Uterus (tissue), 4 donors: ENCODE measurements at places on chromosomes 11 and 22. TPM values are rescaled to one million over a fixed set of nuclear protein-coding genes. Genes with fewer than 3 reads are reported as not detected.

The CARD16 gene
- total RNA-seq, result 17.0 TPM

The C22orf23 gene
- 0.40 TPM for total RNA-seq

The C11orf52 gene
- not detected for total RNA-seq

The TRIM48 gene
- not detected for total RNA-seq

The FOSL1 gene
- 3.9 TPM for total RNA-seq

The OR10G6 gene
- total RNA-seq, result not detected

The OSM gene
- 0.76 TPM for total RNA-seq
